ENCODE measurements at places on chromosomes 2 and 18. TPM values are rescaled to one million over a fixed set of nuclear protein-coding genes. Genes with fewer than 3 reads are reported as not detected.

Gene NOL4
- not detected for total RNA-seq

- DNase-seq = no peak
Observed at GRCh38 chr2:52341732-52342131, 1309.8 kb upstream of the NRXN1 start.

GRCh38 chr18:46067438-46068007, 4.5 kb downstream of the PSTPIP2 start:
- DNase-seq = no peak

Gene FHOD3
- not detected for total RNA-seq

GRCh38 chr2:48343571-48344440, 186.1 kb upstream of the STON1 start:
- DNase-seq = no peak

Gene GALNT3
- total RNA-seq = 2.8 TPM

- DNase-seq = no peak
Observed at GRCh38 chr2:29562896-29563295, 358.5 kb downstream of the ALK start.

DNA sequence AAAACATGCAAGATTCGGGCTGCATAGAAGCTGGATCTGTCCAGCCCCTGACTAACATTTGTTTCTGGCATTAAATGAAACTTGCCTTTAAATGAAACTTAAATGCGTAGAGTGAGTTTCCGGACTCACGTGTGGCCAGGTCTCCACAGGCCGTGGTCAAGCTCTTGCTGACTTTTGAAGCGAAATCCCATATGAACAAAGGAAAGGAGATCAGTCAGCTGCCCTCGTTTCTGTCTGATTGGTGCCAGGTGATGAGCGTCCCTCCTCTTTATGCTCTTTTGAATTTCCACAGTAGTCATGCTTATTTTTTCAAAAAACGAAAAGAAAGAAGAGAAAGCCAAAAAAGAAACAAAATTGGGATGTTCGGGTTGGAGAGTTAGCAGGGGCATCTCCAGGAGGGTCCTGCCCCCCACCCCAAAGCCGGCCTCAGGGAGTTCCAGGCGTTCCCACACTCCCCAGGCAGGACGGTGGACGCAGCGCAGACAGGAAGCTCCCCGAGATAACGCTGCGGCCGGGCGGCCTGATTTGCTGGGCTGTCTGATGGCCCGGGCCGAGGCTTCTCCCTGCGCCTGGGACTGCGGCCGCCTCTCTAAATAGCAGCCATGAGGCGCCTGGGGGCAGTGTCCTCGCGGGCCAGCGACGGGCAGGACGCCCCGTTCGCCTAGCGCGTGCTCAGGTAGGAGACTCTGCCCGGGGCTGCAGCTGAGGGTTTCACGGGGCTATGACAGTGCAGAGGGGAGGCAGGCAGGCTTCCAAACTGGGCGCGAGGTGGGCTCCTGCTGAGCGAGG, at the start of gene COLEC11:
Gene COLEC11, plus strand, starts transcription at position 620 of the 789 bp plus-strand sequence. CDS start 9,229 bp downstream, outside the sequence.
- no peak for DNase-seq

Gene GPR55
- 2.7 TPM for total RNA-seq

Gene SLC9A4
- total RNA-seq = 0.09 TPM

DNA sequence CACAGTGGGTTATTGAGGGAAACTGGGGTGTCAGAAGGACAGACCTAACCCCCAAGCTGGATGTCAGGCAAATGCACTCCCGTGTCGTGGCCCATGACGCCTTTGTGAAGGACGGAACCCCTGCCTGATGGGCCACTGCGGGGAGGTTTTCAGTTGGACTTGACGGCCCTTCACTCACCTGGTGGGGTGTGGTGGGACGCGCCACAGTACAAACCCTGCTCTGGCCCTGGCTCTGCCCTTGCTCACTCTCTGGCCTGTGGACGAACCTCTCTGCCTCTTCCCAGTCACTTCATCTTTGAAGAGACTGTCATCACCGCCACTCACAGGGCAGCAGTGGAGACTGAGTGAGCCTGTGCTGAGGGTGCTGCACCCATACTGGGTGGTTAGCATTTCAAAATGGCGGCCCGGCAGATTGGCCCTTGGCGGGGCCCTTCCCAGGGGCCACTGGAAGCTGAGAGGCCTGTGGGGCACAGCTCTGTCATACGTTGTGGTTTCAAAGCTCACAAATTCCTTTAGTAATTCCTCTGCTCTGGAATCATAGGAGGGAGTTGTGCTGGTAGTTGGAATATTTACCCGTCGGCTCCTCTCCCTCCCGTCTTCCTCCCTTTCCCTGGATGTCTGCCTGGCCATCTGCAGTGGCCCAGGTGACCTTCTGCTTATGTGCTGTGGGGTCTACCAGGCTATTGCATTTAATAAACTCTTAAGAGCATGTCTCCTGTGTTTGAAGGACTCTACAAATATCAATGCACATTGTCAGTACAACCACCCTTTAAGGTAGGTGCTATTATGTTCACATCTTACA, 200.6 kb downstream of the CTIF start:
- DNase-seq = no peak

Gene EXOC6B
- 16.0 TPM for total RNA-seq

Gene ANKRD62
- not detected for total RNA-seq

- DNase-seq = no peak
Observed at GRCh38 chr2:11539317-11540147, 5.7 kb downstream of the GREB1 start.

GRCh38 chr2:69779258-69780001, 37.5 kb downstream of the ANXA4 start:
- no peak for DNase-seq

DNA sequence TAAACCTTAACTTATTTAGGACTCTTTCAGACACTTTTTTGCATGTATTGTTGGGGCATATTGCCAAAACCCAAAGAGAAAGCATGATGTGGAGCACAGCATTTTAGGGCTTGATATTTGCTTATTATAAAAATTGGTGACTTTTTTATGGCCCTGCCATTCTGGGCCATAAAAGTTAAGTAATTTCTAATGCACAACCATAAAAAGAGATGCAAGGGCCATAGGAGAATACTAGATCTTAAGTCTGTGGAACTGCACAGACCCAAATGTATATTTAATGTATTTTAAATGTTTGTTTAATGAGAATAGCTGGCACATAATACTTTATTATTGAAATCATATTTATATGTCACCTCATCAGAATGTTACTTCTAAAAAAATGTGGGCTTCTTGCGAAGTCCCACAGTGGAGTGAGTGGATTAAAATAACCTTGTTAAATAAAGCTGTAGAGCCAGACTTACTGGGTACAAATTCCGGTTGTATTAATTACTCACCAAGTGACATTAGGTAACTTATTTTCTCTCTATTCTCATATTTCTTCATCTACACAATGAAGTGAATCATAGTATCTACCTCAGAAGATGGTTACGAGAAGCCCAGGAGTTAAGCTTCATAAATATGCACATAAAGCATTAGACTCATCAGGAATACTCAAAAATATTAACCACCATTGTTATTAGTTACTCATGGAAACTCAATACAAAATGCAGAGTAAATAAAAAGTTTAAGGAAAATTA, 52.2 kb downstream of the HNMT start:
- no peak for DNase-seq

GRCh38 chr2:116733699-116734098, 1080.8 kb upstream of the DDX18 start:
- no peak for DNase-seq

Gene IKZF2
- 23.4 TPM for total RNA-seq

DNA sequence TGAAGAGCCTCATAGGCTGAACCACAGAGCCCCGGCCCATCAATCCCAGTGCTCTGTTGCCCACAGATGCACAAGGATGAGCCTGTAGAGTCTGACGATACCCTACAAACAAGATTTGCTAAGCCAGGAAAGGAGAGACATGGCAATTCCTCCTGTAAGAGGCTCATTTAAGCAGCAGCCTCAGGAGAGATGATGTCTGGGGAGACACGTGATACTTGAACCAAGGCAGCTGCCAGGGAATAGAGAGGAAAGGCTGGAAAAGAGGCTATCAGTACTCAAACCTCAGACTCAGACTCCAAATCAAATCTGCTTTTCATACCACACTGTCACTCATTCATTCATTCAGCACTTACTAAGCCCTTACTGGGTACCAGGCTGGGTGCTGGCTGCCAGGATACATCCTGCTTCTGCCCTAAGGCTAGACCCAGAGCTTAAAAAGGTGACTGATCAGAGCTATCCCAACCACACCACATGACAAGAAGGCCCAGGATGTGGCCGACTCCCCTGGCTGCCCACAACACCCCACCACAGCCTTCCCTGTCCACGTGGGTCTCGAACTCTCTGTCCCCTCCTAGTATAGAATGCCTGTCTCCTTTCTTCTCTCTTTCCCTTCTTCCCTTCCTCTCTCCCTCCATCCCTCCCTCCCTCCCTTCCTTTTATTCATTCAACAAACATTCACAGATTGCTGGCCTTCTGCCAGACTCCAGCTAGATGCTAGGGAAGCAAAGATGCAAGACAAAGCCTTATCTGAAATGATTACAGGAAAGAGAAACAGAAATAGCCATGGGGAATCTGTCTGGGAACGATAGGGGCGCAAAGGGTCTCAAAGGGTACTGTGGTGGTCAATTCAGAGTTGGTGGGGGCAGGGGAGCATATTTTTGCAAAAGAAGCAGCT, 23.4 kb upstream of the KCNK3 start:
- no peak for DNase-seq

DNA sequence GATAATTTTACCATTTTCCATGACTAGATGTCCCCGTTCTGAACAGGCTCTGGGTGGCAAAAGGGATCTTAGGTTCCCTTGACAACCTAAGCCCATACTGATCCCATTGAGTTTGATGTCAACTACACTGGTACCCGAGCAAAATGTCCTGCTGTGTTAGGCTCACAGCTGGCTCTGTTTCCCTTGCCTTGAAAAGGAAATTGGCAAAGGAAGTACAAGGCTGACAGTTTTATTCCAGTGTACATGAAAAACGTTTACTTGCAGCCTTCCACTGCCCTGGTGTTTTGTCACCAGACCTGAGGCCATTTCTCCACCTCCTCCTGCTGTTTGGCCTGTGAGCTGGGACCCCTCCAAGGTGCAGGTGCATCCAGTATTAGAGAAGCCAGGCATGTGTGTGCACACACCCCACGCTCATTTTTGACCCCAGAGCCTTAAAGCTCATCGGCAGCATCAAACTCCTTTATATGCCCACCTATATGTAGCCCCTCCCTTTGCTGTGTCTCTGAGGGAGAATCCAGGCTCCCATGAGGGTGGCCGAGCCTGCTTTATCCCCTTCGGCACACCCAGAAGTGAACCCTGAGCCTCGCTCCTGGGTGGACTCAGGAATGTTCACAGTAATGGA, 171.3 kb downstream of the NDUFA10 start:
- DNase-seq = no peak

Gene ASXL3
- total RNA-seq = not detected

DNA sequence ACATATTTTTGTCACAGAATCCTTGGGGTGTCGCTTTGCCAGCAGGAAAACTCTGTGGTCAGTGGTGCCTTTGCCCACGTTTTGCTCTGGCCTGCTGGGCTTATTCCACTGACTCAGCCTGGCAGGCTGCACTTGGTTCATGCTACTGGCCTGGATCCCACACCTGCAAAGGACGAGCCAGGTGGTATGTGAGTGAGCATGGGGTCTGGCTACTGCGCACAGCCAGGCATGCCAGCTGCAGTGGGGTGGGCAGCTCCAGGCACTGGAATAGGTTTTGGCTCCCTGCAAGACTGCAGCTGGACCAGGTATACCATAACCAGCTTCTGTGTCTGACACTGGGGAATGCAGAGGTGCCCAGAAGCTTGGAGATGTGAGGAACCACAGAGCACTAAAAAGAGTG, 197.9 kb upstream of the VRK2 start:
- DNase-seq = no peak

DNA sequence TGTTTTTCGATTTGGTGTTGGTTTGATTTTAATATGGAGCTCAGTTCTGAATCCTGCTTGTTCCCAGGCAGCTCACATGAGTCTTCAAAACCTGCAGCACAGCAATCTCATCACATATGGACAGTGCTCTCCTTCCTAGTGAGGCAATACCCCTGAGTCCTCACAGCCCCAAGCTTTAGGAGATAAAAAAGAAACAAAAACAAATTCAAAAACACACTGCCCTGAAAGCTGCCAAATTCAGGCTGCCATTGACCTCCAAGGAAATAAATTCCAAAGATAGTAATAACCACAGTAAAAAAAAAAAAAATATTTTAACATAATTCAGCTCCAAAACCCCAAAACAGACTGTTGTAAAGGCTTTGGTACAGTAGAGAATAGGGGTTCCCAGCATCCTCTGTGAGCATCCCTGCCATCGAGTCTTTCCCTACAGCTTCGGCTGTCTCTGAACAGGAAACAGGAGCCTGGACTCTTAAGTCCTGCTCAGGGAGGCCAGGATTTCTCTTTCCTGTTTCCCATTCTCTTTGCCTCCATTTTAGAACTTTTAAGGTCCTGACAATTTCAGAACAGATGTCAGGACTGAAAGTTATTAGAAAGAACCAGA, 14.7 kb upstream of the SP3 start:
- no peak for DNase-seq

Gene VWC2L
- total RNA-seq = not detected

DNA sequence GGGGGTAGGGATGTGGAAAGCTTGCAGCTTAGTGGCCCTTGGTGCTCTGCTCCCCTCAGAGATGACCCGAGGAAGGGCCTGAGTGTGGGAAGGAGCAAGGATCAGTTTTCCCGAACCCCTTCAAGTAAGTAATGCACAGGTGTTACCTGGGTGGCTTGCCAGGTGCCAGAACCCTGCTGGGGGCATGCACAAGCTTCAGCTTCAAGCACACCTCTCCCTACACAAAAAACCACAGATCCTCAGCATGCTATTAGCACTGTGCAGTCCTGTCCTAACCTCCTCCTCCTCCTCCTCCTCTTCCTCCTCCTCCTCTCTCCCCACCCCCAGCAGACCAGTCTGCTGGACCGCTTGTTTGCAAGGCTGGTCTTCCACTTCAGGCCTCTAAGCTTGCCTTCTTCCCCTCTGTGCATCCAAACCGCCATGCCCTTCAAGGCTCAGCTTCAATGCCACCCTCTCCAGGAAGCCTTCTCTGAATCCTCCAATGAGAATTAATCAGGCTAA, 114.8 kb downstream of the ACAA2 start:
- DNase-seq = no peak

GRCh38 chr2:141029428-141030078, 1101.3 kb downstream of the LRP1B start:
- no peak for DNase-seq

- DNase-seq = no peak
Observed at GRCh38 chr2:8141079-8141707, 540.7 kb upstream of the ID2 start.

Gene SLC39A10
- total RNA-seq = 79.5 TPM

GRCh38 chr2:105323111-105323510, 6.4 kb downstream of the TGFBRAP1 start:
- DNase-seq = no peak

- DNase-seq = no peak
Observed at GRCh38 chr2:10909050-10909995, 2.4 kb upstream of the KCNF1 start.

Data from T-cell (primary cell).